ENCODE measurements at places on chromosomes 7 and 10.

DNA sequence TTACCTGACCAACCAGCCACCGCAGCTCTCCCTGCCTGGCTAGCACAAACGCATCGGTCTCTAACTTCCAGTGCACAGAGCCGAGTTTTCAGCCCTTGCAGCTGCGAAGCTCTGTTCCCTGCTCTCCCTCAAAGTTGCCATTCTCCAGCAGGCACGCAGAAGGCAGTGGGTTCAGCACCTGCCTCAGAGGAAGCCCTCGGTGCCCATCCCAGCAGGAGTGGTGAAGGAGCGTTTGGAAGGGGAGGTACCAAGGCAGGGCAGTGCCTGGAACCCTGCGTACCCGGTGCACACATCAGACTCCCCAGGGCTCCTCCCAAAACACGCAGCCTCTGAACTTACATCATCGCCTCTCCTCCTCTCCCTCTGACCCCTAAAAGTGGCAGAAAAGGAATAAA is 1.7 kb upstream of the STK32C start:
- DNase-seq, result no peak

DNA sequence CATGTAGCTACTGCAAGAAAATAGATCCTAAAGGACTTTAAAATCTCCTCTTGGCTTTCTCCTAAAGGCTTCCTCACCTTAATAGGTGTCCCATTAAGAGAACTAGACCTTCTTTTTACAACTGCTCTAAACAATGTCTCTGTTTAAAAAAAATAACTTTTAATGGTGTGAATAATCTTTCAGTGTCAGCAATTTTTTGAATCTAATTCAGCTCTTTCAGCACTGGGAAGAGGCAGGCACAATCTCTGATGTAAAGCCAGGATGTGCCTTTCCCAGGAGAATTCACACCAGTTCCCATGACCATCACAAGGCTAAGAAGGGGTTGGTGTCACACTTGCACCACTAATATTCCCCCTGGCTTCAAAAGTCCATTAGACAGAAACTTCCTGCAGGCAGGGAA is 254.6 kb downstream of the XPNPEP1 start:
- DNase-seq, result no peak

DNA sequence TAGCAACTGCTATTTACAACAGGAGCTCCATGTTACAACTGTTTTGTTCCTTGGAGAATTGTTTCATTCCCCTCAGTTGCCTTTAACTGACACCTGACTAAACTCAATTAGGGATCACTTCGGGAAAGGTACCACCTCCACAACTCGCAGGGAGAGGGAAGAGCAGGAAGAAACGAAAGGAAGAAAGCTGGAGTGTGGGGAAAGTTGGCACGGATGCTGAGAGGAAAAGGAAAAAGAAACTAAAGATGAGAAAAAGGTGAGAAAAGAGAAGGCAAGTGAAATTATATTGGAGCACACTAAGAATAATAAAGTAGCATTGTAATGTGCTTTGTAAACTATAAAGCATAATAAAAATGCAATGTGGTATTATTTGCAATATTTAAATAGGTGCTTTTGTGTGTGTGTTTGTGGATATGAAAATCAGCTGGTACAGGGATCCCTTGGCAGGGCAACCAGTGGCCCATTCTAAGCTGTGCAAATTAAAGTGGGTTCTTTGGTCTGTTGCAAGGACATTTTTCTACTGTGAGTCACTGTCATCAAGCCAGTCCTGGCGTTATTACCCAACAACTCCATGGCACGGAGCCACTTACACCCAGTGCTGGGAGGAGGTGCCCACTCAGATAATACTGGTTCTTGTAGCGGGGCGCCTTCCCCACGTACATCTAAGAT is 45.9 kb downstream of the HIPK2 start:
- DNase-seq, result no peak

GRCh38 chr10:107059068-107059804 is 105.3 kb downstream of the SORCS1 start:
- DNase-seq, result no peak

GRCh38 chr7:74665296-74665938 is 7.9 kb downstream of the GTF2I start:
- no peak for DNase-seq

DNA sequence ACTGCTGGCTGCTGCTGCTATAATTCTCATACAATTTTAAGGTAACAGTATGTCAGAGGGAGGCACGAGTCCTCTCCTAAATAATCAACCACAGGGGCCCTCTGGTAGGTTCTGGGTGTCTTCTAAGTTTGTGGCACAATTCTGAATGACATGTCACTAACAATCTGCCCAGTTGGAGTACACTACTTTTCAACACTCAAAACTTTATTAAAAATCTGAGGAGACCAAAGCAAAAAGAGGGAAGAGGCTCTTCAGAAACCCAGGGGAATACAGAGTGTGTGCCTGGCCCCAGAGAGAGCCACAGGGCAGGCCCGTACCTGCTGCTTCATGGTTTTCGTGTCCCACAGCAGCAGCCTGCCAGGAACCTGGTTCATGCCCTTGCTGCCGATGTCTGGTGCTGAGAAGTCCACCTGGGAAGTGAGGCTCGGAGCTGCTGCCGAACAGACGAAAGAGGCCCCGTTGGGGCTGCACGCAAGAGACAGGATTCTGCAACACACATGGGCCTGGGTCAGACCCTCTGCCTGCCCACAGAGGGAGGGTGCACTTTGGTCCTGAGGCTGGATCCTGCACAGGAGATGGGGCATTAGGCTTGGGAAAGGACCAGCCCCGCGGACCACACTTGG is 18.3 kb downstream of the WDR91 start:
- DNase-seq, result no peak

DNA sequence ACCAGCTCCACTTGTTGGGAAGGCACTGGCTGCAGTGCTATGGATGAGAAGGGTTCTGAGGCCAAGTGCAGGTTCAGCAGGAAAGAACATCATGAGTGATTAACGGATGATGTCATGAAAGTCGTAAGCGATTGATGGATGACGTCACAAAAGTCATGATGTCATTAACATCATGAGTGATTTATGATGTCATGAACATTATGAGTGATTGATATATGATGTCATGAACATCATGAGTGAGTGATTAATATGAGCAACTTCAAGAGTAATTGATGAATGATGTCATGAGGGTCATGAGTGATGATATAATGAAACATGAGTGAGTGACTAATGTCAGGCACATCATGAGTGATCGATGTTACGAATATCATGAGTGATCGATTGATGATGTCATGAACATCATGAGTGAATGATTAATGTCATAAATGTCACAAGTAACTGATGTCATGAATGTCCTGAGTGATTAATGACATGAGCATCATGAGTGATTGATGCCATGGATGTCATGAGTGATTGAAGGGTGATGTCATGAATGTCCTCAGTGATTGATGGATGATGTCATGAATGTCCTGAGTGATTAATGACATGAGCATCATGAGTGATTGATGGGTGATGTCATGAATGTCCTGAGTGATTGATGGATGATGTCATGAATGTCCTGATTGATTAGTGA is 185.6 kb downstream of the PAXIP1 start:
- DNase-seq, result no peak

- no peak for DNase-seq
These were observed 192.4 kb upstream of the PFKP start for GRCh38 chr10:2874963-2875362.

All from activated CD4-positive, alpha-beta T cell treated with anti-CD3 and anti-CD28 coated beads, Interleukin-10, Interleukin-2, amounts not matched to agents 100 ng/mL and 50 ng/mL, durations not matched to agents 16 hours and 8 hours (primary cell).